Glutamatergic neuron (in vitro differentiated cells): ENCODE measurements at places on chromosomes 6 and 20. TPM values are rescaled to one million over a fixed set of nuclear protein-coding genes. Genes with fewer than 3 reads are reported as not detected.

DNA sequence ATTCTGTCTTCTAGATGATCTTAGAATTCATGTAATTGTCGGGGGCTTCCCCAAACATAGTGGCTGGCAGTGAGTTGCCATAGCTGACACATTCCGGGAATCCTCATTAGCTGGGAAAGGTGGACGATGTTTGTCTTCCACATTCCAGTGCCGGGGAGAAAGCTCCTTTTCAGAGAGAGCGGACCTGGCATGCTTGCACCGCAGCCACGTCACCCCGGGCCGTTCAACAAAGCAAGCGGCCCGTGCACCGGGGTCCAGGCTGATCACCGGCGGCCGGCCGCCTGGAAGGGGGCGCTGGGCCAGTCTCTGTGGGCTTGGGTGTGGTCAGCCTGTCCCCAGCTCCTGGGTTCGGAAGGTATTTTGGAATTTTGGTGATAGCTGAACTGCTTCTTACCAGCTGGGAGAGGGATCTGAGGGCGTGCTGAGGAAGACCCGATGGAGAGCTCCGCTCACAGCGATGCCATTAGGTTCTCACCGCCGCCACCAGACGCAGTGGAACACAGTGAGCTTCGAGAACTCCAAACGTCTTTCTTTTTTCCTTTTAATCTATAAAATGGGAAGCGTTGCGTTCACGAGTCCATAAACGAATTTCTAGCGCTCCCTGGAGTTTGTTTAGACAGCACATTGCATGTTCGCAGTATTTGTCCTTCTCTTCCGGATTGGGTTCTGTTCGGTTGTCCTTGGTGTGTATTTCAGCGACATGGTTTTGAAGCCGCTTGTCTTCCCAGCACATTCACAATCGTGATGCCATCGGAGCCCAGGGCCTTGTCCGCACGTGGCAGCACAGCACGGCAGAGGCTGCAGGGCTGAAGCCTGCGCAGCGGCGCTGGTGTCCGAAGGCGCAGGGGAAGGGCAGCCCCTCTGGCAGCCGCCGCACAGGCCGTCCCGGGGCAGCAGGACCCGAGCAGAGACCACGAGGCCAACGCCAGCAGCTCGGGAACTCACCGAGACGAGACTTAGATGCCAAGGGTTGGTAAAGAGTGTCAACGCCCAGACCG lies 557.6 kb downstream of the QKI start:
- H3K4me3 ChIP-seq, result no peak overlapping the region
- H3K27me3 ChIP-seq, result peaks cover 3% of the 10 kb centered on the region
- no peak for DNase-seq
- H3K27ac ChIP-seq, result no peak overlapping the region
- H3K36me3 ChIP-seq, result no peaks in the 10 kb centered on the region

- no peaks in the 10 kb centered on the region for H3K4me1 ChIP-seq
- DNase-seq, result no peak
- H3K4me3 ChIP-seq, result no peak overlapping the region
- H3K27ac ChIP-seq, result no peak overlapping the region
- no peaks in the 10 kb centered on the region for H3K27me3 ChIP-seq
- H3K36me3 ChIP-seq, result no peaks in the 10 kb centered on the region
Measured at GRCh38 chr6:143556529-143556928, 45.0 kb upstream of the FUCA2 start.

- no peaks in the 10 kb centered on the region for H3K4me1 ChIP-seq
- no peak overlapping the region for H3K4me3 ChIP-seq
- H3K36me3 ChIP-seq, result peaks cover 8% of the 10 kb centered on the region
Measured at GRCh38 chr6:16438718-16439591, 200.6 kb downstream of the GMPR start.

- no peak for DNase-seq
- H3K4me3 ChIP-seq, result no peak overlapping the region
- peaks cover 15% of the 10 kb centered on the region for H3K4me1 ChIP-seq
- no peak overlapping the region for H3K27ac ChIP-seq
Measured at GRCh38 chr20:57130160-57130772, 136.2 kb downstream of the BMP7 start.

DNA sequence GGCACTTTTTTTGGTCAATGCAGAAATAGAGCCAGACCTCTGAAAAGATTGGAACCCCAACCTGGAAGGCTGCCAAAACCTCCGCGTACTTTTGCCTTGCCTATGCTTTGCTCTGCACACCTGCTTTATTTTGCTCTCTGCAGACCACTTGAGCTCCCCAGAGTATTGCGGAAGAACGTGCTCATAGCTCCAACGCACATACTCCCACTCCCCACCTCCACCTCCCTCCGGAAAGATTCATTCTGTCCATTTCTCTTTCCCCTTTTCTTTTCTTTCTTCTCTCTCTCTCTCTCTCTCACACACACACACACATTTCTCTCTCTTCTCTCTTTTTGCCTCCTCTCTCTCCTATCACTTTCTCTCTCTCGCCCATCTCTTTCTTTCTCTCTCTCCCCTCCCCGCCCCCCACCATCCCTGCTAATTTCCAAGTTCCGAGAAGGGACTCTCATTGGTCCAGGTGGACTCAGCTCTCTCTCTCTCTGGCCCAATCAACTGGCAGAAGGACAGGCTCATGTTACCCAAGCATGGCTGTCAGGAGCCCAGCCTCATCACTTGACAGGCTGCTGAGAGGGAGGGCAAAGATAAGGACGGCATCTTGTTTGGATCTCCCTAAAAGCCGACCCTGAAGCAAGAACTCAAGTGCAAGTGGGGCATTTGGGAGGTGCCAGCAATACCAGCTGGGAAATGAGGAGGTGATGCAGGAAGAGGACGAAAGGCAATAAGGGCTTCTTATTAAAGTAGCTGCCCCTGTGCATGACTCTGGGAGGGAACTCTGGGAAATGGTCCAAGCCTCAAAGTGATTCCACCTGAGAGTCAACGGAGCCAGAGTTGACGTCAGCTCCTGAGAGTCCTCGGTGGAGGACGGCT lies 246.1 kb downstream of the LY86 start:
- H3K4me1 ChIP-seq, result peaks cover 4% of the 10 kb centered on the region
- H3K27ac ChIP-seq, result no peak overlapping the region
- no peaks in the 10 kb centered on the region for H3K36me3 ChIP-seq
- H3K27me3 ChIP-seq, result peaks cover 4% of the 10 kb centered on the region
- no peak overlapping the region for H3K4me3 ChIP-seq

CST2 gene
- total RNA-seq, result not detected
